ENCODE measurements at places on chromosomes 6 and 20. TPM values are rescaled to one million over a fixed set of nuclear protein-coding genes. Genes with fewer than 3 reads are reported as not detected.
A peak's percentile ranks its signal among the peaks of the same experiment; 100 is the strongest.

The EYS gene
- not detected for total RNA-seq

The HLA-DQB1 gene
- 9.7 TPM for total RNA-seq

The TULP1 gene
- not detected for total RNA-seq

The SLC35D3 gene
- total RNA-seq: not detected

The CTAGE9 gene
- not detected for total RNA-seq

The RSPO4 gene
- total RNA-seq: not detected

The LY6G6D gene
- total RNA-seq: not detected

The IL17A gene
- total RNA-seq: 33.7 TPM

The NKAPL gene
- not detected for total RNA-seq

DNA sequence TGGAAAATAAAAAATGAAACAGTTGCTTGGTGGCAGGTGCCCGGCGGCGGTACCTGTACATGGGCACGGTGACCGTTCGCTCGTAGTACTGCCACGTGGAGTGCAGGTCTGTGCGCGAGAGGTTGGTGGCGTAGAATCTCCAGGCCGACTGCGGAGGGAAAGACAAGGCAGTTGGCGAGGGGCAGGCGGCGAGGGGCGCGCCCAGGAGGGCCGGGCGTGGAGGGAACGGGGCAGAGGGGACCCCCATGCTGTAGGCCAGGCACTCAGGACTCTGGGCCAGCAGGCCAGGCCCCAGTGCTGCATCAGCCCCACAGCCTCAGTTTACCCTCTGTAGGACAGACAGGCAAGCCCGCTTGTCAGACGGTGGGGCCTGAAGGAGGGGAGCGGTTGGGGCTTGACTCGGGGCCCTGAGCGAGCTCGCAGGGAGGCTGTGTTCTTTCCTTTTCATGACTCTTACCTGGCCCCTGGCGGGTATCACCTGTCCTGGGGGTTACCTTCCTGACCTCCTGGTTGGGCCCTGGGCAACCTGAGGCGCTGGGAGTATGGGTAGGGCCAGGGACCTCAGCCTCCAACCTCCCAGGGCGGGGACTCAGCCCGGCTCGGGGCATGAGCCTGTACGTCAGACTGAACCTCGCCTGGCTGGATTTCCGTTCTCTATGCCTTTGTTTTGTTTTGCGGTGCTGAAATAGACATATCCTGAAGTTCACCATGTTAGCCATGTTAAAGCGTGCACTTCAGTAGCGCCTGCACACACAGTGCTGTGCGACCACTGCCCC is 38.5 kb downstream of the KCNQ2 start:
- DNase-seq: no peak

GRCh38 chr20:19021406-19022117 is 190.9 kb upstream of the SLC24A3 start:
- DNase-seq: no peak

GRCh38 chr6:85460921-85461797 is 11.3 kb downstream of the NT5E start:
- DNase-seq: peak; percentile 60

DNA sequence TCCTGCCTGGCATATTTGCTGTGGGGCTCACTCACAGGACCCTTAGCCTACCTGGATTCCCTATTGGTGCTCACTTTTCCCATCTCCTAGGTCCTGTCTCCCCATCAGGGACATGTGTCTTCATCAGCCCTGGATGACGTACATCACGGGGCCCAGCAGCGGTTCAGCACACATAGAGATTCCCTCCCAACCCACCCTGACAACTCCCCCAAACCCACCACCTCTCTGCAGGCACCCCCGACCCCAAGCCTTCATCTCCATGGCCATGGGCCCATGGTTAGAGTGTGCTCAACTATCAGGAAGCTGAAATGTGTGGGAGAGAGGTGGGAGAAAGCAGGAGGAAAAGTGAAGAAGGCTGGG is 25.4 kb upstream of the SPDEF start:
- no peak for DNase-seq

GRCh38 chr6:66740346-66740745 is 1033.3 kb upstream of the EYS start:
- DNase-seq: no peak

- DNase-seq: no peak
Observed at GRCh38 chr6:159953091-159953601, 15.7 kb upstream of the IGF2R start.

- DNase-seq: peak; percentile 15
Observed at GRCh38 chr6:99349171-99350141, at the start of gene FAXC. FAXC (minus strand) TSS chr6:99349674; CDS start chr6:99349372, 302 bp downstream.

- DNase-seq: no peak
Observed at GRCh38 chr6:159360306-159360705, 191.1 kb downstream of the FNDC1 start.

DNA sequence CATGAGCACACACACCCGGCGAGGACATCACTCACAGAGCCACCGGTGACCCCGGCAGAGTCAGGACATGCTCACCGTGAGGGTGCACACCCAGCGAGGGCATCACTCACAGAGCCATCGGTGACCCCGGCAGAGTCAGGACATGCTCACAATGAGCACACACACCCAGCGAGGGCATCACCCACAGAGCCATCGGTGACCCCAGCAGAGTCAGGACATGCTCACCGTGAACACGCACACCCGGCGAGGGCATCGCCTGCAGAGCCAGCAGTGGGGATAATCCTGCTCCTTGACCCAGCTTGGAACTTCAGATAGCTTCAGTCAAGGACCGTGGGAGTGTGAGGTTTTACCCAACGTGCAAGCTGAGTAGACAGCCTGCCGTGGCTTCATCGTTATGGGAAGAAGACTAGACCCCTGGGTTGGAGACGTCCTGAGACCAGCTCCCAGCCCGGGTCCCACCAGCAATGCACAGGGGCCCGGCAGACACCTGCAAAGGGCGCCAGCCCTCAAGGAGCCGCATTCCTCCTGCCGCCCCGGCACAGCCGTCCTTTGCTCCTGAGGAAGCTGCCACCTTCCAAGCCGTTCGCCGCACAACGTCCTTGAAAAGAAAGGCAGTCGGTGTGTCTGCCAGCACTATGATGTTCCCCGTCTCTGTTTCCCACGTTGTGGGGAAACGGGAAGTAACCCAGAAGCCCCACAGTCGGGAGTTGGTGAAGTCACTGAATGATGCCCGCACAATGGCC is 192.3 kb downstream of the DLL1 start:
- peak; percentile 5 for DNase-seq

DNA sequence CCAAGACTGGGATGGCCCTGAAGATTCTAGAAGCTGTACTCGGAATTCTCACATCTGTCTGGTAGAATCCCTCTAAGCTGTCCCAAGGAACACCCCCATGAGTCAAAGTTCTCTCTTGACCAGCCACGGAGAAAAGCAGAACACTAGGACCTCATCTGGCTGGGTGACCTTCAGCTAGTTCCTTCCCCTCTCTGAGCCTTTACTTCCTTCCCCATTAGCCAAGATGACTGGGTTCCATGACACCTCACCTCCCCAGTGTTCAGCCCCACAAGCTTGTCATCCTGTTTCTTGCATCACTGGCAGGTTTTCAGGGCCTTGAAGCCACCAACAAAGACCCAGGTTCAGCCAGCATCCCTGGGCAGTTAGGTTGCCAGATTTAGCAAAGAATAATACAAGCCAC is 47.8 kb downstream of the MAFB start:
- DNase-seq: no peak

DNA sequence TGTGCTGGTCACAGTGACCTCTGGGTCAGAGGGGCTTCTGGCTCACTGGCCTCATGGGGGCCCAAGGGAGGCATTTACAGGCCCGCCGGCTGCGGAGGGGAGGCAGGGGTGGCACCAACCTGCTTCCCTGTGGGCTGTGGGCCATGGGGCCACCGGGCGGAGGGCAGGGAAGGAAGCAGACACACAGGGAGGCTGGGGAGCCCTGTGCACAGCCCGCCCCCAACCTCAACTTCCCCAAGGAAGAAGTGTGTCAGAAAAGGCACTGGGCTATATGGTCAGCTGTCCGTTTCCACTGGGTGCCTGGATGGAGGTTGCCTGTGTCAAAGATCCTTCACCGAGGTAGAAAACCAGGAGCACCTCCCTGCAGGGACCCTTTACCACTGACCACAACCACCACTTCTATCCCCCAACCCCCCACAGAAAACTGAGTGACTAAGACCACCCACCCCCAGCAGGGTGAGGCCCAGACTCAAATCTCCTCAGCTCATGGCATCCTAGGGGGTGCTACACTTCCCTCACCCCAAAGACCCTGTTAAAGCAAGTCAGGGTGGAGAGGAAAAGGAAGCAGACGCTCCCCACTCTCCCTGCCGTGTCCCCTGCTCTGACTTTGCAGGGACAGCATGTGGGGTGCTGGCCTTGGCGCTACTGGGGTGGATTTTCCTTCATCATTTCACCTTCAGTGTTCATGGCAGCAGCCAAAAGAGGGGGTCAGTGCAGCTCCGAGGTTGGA is 5.6 kb downstream of the CST3 start:
- no peak for DNase-seq

DNA sequence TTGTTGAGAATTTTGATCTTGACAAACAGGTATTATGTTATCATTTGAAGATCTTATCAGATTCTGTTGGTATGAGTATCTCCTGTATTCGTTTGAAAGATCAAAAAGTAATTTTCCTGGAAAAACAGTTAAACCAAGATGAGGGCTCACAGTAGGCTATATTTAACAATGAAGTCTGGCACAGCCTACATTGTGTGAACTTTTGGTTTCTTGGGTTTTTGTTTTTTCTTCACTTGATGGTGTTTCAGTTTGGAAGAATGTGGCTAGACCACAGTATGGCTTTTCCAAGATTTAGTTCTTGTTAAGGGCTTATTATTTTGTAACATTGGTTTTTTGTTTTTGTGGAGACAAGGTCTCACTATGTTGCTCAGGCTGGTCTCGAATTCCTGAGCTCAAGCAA is 306.4 kb downstream of the CDKAL1 start:
- DNase-seq: no peak

DNA sequence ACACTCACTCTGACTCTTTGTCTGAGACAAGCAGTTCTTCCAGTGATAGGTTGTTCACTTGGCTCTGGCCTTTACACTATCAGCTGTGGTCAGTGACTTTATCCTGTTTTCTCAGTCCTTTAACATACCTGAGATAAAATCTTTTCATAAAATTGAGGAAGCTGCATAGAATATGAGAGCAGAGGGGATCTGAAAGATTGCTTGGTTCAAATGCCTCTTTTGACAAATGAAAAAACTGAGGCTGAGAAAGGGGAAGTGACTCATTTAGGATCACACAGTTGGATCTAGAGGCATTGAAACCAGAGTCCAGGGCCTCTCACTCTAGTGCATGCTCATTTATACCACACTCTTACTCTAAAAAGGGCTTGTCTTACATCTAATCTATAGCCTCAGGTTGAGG is 277.0 kb upstream of the TBX18 start:
- DNase-seq: no peak

GRCh38 chr20:63558804-63559484 is 5.0 kb downstream of the FNDC11 start:
- DNase-seq: no peak

DNA sequence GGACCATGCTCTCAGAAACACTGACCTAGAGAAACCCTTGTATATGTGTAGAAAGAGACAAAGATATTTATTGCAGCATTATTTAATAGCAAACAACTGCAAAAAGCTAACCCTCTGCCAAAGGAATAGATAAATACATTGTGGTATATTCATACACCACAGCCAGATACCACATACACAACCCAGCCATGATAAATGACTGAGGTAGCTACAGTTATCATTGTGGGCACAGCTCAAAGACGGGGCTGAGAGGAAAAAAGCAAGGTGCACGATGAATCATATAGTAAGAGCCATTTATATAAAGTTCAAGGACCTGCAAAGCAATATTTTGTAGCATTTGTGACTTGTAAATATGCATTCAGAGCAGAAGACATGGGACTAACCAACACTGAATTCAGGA is 30.8 kb downstream of the RSPO4 start:
- no peak for DNase-seq

GRCh38 chr6:120451508-120451907 is 882.8 kb downstream of the TBC1D32 start:
- DNase-seq: no peak

DNA sequence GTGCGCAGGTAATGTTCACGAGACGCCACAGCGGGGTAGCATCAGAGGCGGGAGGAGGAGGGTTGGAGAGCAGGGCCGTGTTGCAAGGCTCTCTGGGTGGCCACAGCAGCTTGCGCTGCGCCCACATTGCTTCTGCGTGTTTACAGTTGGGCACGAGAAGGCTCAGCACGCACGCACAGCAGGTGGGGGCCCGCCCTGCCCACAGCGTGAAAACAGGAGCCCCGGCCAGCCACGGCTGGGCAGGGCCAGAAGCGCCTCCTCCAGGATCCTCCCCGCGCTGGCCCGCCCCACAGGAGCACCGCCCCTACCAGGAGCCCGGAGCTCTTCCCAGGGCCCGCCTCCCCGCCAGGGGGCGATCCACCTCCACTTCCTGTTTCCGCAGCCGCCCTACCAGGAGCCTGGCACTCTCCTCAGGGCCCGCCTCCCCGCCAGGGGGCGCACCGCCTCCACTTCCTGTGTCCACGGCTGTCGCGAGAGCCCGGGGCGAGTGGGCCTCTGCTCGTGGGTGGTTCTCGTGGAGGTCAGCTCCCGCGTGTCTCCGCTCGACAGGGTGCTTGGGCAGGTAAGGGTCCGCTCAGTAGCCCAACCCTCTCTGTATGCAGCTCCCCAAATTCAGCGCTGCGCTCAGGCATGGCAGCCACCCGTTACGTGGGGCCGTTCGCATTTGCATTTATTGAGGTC is at the start of gene FAM50B:
Gene FAM50B (plus strand): TSS at position 449 of the 681 bp plus-strand sequence. CDS start 439 bp downstream, outside the sequence.
- peak; percentile 96 for DNase-seq

DNA sequence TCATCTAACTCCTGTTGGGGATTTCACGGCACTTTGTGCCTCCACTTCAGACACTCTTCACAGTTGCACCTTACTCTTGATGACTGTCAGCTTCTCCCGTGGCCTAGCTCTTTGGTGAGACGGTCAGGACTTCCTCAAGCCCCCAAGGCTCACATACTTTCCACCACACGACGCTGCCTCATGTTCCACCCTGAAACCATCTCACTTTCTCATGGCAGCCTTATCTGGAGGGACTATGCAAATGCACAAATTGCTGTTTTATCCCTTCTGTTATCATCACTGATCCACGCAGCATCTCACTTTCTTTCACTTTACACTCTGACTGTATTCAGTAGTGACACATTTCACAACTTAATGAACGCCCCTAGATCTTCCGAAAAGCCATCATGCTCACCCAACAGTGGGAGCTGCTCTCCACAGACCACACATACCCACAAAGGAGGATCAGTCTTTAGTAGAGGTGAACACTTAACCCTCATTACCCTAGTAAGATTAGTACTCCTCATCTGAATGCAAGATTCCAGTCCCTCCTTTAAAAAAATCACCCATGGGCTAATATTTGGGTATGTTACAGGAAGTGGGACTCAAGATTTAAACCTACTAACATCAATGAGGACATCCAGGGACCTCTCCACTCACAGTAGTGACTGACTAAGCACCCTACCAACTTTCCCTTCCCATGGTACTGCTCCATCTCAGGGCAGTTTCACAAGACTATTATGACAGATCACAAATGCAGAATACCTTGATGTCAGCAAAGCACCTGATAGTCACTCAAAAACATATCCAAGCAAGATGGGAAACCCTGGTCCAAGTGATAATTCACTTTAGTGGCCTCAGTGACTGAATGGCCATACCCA is 35.4 kb downstream of the FYN start:
- peak; percentile 77 for DNase-seq

DNA sequence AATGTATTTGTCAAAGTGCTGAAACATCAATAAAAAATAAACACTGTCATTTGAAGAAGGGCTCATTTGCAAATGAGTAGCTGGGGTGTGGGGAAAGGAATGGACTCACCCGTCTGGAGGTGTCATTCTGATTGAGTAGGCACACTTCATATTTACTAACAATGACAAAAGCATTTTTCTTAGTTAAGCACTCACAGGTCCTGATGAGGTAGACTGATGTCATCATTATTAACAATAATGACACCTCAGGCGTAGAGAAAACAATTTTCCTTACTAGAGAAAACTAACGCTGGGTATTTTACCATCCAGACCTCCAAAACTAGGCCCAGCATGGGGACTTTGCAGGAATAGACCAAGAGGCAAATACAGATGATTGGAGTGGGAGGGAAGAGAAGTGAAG is 76.0 kb downstream of the UNC5CL start:
- DNase-seq: no peak

Data from activated CD4-positive, alpha-beta memory T cell treated with anti-CD3 and anti-CD28 coated beads for 36 hours (primary cell).